M059J (cell line): ENCODE measurements at places on chromosomes 6 and 20. TPM values are rescaled to one million over a fixed set of nuclear protein-coding genes. Genes with fewer than 3 reads are reported as not detected.

HSPA1L gene
- 0.30 and 2.5 TPM in 2 replicates for total RNA-seq

- no peak for DNase-seq
Observed at GRCh38 chr20:13873831-13874230, 89.0 kb downstream of the NDUFAF5 start.

GRCh38 chr6:168288781-168289570 lies 30.6 kb downstream of the DACT2 start:
- no peak for DNase-seq

- no peak for DNase-seq
Observed at GRCh38 chr6:71977884-71978283, 91.5 kb downstream of the RIMS1 start.

RIPOR2 gene
- total RNA-seq: 18.6 and 22.9 TPM in 2 replicates

DNA sequence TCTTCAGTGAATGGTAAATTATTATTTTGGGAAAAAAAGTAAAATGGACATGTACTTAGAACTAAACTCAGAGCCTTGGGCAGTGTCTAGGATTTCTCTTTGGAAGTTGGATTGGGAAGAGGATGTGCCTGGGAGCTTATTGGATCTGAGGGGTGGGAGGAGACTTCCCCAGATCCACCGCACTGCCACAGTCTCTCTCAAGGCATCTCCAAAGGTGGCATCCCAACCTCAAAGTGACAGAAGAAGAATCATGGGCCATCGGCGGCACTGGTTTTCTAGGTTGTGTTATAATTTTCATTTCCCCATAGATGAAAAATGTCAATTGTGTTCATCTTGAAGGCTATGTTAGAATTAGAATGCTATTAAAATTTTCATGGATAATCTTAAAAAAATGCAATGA lies 66.8 kb upstream of the CD93 start:
- no peak for DNase-seq

GLP1R gene
- not detected in 2 replicates for total RNA-seq

PRR18 gene
- total RNA-seq: not detected in 2 replicates
